ENCODE measurements at places on chromosomes 2 and 18. TPM values are rescaled to one million over a fixed set of nuclear protein-coding genes. Genes with fewer than 3 reads are reported as not detected.

Gene KLHL30
- total RNA-seq = 0.06 TPM

Gene LRRC30
- total RNA-seq = not detected

Gene TMEM37
- total RNA-seq = 2.9 TPM

Gene CNGA3
- total RNA-seq = not detected

Gene PCARE
- not detected for total RNA-seq

Gene CDH19
- 53.5 TPM for total RNA-seq

Gene CYP27C1
- not detected for total RNA-seq

Gene FNDC4
- 30.8 TPM for total RNA-seq

Gene ADCYAP1
- total RNA-seq = 1.7 TPM
